Posterior vena cava (tissue), 2 donors: ENCODE measurements at places on chromosomes 3 and 15. TPM values are rescaled to one million over a fixed set of nuclear protein-coding genes. Genes with fewer than 3 reads are reported as not detected.

Gene ATP2B2
- total RNA-seq: 0.42 TPM

Gene ISL2
- not detected for total RNA-seq

Gene PRKCD
- total RNA-seq: 36.3 TPM

Gene CLDN11
- 26.5 TPM for total RNA-seq

Gene PARP14
- total RNA-seq: 41.4 TPM

Gene DHX36
- total RNA-seq: 67.3 TPM

Gene GTPBP8
- 15.0 TPM for total RNA-seq

Gene EFCC1
- total RNA-seq: 1.3 TPM

DNA sequence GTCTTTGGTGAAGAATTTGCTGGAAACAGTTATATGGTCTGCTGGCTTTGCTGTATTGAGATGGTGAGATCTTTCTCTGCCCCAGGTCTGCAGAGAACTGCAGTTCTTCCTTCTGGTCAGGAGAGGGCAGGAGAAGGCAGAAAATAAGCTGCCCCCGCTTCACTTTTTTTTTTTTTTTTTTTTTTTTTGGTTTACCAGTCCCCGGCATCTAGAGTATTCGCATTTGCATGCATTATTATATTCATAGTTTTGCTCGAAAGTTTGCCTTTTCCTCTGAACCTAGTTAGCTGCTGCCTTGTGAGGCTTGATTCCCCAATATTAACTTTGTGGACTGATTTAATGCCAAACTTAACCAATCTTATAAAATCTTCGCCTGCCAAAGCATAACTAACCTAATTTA lies 10.6 kb upstream of the PARL start:
- DNase-seq: no peak

- no peak for DNase-seq
Measured at GRCh38 chr3:117117188-117117936, 407.8 kb downstream of the TUSC7 start.

GRCh38 chr3:131077904-131078303 lies 51.2 kb downstream of the NEK11 start:
- DNase-seq: no peak

GRCh38 chr15:93631958-93632618 lies 543.1 kb upstream of the RGMA start:
- DNase-seq: no peak

- no peak for DNase-seq
Measured at GRCh38 chr15:74889390-74889882, 406 bp upstream of the MPI start.

- DNase-seq: no peak
Measured at GRCh38 chr15:96274698-96275097, 55.8 kb upstream of the NR2F2 start.

- DNase-seq: no peak
Measured at GRCh38 chr15:60507596-60508424, 28.9 kb upstream of the ICE2 start.

- DNase-seq: no peak
Measured at GRCh38 chr3:110711130-110711832, 360.3 kb upstream of the NECTIN3 start.

DNA sequence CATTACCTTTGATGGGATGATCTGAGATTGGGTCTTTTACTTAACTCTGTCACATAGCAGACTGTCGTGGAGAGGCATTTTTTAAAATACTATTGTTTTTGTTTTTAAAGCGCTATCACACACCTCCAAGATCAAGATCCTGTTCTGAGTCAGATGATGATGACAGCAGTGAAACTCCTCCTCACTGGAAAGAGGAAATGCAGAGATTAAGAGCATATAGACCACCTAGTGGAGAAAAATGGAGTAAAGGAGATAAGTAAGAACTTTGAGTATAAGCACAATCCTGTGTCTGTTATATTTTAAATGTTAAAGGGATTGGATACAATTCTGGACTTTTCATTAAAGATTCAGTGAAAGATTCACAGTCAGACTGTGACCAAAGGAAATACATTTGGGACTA lies 18.4 kb upstream of the ZBTB47 start:
- no peak for DNase-seq

DNA sequence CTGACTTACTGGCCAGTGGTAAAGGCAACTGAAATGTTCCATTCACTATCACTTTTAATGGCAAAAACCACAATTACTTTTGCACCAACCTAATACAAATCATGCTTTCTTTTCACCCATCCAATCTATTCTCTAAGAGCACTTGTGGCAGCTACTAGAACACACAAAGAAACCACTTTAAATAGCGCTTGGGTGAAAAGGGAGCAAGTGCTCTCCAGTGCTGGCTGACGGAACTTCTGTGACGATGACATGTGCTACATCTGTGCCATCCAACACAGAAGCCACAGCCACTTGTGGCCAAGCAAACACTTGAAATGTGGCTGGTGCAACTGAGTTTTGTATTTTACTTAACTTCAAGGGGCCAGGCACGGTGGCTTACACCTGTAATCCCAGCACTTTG lies 18.9 kb downstream of the SH3BP5 start:
- no peak for DNase-seq

GRCh38 chr3:123953735-123954134 lies 7.3 kb downstream of the CCDC14 start:
- DNase-seq: no peak

DNA sequence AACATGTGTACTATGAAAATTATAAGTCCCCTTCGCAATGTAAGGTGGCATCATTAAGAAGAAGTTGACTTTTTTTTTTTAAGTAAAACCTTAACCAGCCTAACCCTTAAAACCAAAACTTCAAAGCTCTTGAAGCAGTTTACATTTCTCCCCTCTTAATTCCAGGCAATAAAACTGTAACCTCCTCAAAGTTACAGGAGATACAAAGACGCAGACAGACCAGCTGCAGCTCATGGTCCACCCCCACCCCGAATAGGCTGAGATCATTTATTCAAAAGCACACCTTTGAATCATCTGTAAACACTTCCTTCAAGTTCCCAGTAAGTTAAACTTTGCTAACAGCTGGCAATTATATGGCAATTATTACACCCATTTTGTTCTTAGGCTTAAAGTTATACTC lies 414.5 kb downstream of the ERC2 start:
- no peak for DNase-seq
